ENCODE measurements at places on chromosomes 3 and 15.

- no peak for DNase-seq
Observed at GRCh38 chr3:187914231-187914630, 169.0 kb upstream of the BCL6 start.

DNA sequence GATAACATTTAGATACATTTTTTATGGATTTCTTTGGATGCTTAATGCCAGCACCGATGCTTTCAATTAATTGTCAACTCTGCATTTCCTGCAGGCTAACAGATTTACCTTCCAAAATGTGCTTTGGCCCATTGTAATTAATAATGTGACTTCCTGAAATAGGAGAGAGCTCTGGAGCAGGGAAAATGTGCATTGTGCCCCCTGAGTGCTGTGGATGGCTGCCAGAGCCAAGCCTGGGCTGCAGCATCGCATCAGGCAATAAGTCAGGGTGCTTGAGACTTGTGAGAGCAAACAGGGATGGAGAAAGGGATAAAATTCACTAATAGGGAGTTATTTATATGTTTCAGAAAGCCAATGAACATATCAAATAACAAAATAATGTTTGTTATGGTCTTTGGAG lies 133.8 kb downstream of the MOBP start:
- no peak for DNase-seq

GRCh38 chr3:12663401-12663935 lies 449 bp downstream of the RAF1 start:
- DNase-seq, result peak; percentile 28

DNA sequence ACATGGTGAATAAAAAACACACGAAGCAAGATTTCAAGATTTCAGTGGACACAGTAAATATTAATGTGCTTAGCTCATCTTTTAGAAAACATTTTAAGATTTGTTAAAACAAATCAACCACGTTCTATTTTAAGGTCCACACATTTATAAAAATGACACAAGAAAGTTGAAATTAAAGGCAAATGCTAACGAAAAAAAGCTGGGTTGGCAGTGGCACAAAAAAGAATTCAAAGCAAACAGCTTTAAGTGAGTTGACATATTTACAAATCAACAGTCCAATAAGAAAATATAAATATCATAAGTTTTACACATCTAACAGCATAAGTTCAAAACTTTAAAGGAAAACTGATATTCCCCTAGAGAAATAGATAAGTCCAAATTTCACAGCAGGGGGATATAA lies 430.4 kb upstream of the CCDC54 start:
- no peak for DNase-seq

DNA sequence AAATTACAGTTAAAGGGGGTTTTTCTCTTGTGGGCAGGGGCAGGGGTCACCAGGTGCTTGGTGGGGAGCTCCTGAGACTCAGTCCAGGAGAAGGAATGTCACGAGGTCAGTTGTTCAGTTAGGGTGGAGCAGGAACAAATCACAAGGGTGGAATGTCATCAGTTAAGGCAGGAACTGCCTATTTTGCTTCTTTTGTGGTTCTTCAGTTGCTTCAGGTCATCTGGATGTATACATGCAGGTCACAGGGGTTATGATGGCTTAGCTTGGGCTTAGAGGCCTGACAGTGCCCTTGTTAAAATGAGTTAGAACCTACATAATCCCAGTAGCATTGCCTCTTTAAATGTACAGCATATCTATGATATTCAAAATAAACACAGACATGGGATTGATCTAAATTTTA lies 120.2 kb upstream of the CHD2 start:
- DNase-seq, result no peak

- DNase-seq, result peak; percentile 52
Observed at GRCh38 chr3:107927361-107928083, 163.3 kb downstream of the CD47 start.

Measured in CD4-positive, alpha-beta T cell treated with Interleukin-4 for 4 hours (primary cell).